ENCODE measurements at places on chromosomes 6 and 20.

GRCh38 chr20:48040491-48040890 is 255.2 kb upstream of the SULF2 start:
- no peak for DNase-seq

- DNase-seq: no peak
These were observed 50.1 kb upstream of the HDGFL1 start for GRCh38 chr6:22519237-22519636.

GRCh38 chr20:21323640-21324039 is 20.5 kb downstream of the XRN2 start:
- DNase-seq: no peak

DNA sequence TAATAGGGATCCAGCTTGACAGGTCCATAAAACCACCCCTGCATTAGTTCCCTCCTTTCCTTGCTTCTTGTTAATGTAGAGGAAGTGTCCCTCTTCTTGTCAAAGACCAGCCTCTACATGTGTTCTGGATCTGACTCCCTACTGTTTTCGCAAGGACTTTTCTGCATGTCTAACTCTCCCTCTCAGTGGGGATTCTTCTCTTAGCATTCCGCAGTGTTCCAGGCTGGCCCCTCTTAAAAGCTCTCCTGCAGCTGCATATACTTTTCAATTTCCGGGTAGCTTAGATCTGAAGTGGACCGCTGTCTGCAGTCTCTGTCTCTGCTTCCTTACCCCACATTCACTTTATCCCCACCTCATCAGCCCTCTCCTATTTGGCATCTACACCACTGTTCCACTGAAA is 96.1 kb upstream of the MAN1A1 start:
- no peak for DNase-seq

DNA sequence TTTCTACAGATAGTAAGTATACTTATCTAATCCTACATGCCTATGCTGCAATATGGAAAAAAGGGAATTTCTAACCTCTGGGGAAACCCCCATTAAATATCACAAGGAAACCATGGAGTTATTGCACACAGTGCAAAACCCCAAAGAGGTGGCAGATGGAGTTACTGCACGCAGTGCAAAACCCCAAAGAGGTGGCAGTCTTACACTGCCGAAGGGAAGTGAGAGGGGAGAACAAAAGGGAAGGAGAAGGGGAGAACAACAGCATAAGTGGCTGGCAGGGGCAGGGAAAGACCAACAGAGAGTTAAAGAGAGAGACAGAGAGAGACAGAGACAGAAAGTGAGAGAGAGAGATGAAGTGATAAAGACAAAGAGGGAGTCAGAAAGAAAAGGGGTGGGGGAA is 43.8 kb upstream of the EIF2S2 start:
- DNase-seq: no peak

DNA sequence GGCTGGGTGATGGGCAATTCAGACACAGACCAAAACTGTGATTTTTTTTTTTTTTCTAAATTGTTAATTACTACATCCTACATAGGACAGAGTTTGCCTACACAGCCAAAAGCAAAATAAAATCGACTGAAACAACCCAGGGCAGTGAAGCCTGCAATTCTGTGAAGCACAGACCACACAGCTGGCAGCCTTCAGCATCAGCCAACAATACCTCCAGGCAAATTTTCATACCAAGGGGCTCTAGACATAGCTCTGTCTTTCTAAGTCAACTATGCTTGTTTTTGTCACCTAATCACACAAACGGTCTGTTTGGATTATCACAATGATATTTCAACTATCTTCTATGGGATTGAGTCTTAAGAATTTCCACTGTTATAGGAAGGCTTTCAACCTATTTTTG is 17.6 kb downstream of the RMND1 start:
- DNase-seq: no peak

- no peak for DNase-seq
These were observed 614.9 kb downstream of the DOK5 start for GRCh38 chr20:55090286-55090685.

- no peak for DNase-seq
These were observed 210.7 kb upstream of the CNR1 start for GRCh38 chr6:88376768-88377387.

DNA sequence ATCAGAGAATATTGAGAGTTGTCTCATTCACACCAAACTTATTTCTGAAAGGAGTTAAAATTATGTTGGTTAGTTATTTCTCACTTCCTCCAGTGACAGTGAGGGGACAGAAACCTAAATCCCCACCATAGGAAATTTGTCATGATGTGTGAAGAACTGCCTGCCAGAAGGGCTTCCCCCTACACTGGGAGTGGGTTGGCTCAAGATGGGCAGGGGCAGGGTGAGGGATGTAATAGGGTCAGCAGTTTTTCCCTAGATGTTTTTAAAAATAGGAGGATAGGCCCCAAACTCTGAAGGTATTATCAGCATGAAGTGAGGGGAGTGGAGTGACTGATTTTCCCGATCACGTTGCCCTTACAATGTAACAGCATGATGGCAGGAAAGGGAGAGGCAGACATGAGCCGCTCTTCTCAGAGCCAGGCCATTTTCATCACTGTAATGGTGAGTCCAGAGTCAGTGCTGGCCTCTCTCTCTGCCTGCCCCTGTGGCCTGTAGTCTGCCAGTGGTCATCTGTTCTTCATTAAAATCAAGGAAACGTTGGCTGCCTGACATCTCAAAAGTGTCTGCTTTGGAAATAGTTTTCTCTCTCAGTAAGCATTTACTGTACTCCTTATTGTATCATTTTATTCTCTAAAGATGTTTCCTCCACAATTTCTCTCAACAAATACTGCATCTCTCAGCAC is 59.8 kb upstream of the SYNJ2 start:
- DNase-seq: no peak

GRCh38 chr6:152634773-152635172 is 2.4 kb downstream of the SYNE1 start:
- no peak for DNase-seq

GRCh38 chr6:105317607-105318533 is 85.0 kb downstream of the PREP start:
- no peak for DNase-seq

GRCh38 chr6:128557081-128557480 is 36.7 kb upstream of the PTPRK start:
- no peak for DNase-seq

DNA sequence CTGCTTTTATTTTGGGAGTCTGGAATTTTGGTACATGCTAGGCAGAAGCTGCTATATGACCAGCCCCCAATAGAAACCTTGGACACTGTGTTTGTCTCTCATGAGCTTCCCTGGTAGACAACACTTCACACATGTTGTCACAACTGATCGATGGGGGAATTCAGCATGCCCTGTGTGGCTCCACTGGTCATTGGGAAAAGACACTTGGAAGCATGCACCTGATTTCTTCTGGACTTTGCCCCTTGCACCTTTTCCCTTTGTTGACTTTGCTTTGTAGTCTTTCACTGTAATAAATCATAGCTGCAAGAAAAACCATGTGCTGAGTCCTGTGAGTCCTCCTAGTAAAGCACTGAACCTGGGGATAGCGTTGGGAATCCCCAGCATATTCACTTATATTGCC is 7.9 kb upstream of the WFDC10A start:
- peak; percentile 72 for DNase-seq

DNA sequence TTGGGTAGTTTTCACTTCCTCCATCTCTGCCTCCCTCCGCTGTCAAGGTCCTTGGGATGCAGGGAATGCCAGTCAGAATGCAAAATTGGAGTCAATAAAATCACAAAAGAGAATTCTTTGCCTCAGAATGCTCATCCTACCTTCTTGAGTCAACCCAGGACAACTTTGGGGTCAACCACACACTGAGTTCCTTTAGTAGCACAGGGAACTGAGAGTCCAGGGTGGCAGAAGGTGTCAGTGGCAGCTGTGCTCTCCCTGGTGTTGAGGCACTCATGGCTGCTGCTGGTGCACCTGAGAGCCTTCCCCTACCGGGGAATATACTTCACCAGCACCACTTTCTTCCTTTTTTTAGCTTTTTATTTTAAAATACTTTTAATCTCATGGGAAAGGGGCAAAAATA is 829 bp upstream of the NOTCH4 start:
- DNase-seq: no peak

DNA sequence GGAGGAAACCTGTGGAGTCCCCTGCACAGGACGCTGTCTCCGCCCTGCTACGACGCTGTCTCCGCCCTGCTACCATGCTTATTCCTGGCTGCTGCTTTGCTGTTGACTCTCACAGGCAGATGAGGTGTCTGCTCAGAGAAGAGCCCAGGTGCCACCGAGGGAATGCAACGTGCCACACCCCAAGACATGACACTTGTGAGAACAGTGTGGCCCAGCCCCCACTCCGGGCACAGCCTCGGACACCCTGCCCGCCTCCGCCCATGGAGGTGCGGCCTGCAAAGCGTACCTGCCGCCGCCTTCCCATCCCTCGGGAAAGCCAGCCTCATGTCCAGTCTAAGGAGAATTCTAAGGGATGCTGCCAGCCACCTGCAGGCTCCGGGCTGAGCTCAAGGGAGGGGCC is 15.6 kb upstream of the MRGBP start:
- DNase-seq: no peak

DNA sequence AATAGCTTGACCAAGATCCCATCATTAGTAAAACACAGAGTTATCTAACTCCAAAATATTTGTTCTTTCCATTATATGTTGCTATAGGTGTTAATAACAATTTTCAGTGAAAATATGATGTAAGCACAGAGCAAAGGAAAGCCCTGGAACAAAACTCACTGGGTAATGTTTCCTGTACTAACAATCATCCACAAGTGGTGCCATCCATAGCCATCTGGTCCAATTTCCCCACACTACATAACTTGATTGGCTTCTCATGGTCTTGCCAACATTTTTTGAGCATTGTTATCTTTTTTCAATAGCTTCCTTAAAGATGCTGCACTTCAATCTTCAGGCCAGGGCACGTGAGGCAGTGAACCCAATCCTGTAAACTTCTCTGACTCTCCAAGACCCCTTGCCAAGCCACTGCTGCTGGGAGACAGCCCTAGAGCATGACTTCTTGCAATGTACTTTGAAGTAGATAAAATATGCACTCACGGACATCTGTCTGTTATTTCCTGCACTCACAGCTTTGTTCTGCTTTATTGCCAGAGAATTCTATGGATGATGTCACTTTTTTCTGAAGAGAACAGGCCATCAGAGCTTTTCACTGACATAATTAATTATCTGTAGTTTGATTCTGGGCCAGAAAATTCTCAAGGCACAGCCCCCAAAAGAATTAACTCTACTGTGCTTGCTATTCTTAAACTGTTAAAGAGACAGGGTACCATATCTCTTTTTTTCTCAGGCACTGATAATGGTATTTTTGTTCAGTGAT is 97.5 kb upstream of the TMEM30A start:
- no peak for DNase-seq

GRCh38 chr20:51833326-51833725 is 31.0 kb upstream of the SALL4 start:
- DNase-seq: no peak

DNA sequence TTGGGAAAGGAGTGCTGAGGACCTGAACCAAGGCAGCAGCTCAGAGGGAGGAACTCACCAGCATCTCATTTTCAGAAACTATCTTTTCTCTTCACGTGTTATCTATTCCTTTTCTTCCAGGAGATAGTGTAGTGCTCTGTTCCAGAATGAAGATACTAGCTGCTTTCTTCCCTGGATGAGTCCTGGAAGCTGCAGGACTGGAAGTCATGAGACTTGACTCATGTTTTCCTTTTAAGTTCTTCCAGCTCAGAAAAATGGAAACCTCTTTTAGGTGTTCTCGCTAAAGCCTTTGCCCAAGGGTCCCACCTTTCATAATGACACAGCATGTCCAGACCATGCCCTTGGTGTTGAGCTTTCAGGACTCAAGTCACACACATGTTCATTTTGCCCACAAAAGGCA is 106.7 kb downstream of the UNC5CL start:
- no peak for DNase-seq

DNA sequence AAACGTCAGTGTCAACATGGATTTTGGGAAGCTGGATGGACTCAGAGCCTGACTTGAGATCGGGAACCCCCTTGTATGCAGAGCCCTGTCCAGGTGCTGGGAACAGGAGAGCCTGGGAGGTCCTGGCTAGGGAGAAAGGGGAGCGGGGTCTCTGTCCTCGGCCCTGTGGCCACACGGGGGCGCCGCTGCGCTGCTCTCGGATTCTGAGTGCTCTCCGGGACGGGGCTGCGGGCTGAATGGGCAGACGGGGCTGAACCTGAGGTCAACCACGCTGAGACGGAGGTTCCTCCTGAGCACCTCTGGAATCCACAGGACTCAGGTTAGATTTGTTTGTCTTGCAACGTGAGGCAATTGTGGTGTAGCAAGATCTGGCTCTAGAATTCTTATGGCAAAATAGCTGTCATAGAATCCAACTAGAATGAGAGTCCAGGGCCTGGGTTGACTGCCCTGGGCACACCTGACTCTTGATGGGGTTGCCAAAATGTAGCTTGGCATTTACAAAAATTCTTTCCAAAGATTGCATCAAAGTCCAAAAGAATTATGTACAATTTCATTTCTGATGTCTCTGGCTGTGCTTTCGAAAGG is 20.6 kb upstream of the HLA-F start:
- no peak for DNase-seq

DNA sequence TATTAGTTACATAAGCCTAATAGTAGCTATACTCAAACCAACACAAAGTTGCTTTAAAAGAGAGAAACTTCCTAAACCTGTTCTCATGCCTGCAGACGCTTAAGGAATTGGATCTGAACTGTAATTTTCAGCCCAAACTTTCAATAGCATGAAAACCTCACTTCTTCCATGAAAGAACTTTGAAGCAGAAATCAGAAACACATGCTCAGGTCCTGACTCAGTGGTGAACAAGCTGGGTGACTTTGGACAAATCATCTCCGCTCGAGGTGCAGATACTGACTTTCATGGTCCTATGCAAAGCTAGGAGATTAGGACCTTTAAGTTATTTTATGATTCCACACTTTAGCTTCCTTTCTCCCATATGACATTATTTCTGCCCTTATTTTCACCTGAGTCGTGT is 36.5 kb downstream of the NOX3 start:
- DNase-seq: no peak

GRCh38 chr6:166599205-166599604 is 12.7 kb upstream of the RAMACL start:
- no peak for DNase-seq

DNA sequence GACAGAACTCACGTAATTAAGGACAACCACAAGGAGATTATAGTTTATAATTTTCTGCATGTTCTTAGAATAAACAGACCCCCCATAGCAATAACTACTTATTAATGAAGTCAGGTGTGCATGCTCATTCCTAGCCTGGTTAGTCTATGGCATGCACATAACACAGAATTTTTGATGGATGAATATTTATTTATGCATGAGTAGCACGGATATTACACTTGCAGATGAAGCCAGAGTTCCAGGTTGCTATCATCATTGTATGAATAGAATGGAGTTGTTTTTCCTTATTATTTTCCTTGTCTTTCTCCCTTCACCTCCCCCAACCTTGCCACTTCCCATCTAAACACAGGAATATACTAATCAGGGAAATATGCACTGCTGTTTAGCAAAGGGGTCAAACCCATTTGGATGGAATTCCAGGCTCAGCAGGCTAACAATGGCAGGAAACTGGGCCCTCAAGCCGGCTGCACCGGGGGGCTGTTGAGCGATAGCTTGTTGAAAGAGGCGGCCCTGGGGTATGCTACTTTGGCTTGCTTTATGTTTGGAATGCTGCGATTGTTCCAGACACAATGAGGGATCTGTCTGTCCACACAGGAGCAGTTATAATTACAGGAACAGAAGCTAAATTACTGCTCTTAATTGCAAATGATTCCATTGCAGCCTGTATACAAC is 112.6 kb downstream of the TMEM170B start:
- DNase-seq: no peak

- no peak for DNase-seq
These were observed 95.1 kb downstream of the MMS22L start for GRCh38 chr6:97187951-97188350.

- DNase-seq: no peak
These were observed 153.5 kb downstream of the CFAP61 start for GRCh38 chr20:20205862-20206236.
